Stimulated activated CD4-positive, alpha-beta T cell treated with anti-CD3 and anti-CD28 coated beads, Interleukin-1b, Interleukin-23, amount 100 ng/mL, for 4 hours (primary cell): ENCODE measurements at places on chromosomes 7 and 10.

- DNase-seq, result no peak
These were observed 129.4 kb downstream of the RGS10 start for GRCh38 chr10:119413093-119413453.

DNA sequence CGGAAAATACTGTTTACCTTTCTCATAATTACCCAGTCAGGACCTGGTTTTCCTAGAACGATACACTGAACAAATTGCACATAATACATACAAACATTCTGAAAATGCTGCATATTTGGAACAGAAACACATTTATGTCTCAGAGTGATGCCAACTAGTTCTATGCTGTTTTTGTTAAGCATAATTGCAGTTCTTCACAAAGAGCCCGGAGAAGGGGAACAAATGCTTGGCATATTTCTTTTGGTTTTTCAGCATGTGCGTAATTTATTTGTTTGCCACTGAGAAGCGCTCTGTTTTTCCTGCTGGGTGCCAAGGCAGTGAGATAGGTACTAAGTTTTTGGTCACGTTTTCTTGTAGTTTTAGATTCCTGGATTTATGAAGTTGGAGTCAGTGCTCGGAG, 181.0 kb upstream of the MDFIC start:
- DNase-seq, result no peak

DNA sequence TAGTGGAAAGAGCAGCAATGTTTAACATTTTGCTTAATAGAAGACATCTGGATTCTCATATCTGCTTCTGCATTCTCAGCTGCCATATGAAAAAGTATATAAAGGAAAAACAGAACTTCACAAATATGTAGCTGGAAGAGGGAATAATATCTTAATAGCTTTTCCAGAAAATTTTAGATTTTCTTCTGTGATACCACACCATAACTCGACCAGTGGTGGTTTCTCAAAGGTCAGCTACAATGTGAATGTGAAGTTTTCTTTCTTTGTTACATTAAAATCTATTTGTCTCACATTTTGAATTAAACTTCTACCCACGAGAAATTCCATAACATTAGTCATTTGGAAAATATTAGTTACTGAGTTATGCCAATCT, 339.8 kb downstream of the PARD3 start:
- DNase-seq, result no peak

DNA sequence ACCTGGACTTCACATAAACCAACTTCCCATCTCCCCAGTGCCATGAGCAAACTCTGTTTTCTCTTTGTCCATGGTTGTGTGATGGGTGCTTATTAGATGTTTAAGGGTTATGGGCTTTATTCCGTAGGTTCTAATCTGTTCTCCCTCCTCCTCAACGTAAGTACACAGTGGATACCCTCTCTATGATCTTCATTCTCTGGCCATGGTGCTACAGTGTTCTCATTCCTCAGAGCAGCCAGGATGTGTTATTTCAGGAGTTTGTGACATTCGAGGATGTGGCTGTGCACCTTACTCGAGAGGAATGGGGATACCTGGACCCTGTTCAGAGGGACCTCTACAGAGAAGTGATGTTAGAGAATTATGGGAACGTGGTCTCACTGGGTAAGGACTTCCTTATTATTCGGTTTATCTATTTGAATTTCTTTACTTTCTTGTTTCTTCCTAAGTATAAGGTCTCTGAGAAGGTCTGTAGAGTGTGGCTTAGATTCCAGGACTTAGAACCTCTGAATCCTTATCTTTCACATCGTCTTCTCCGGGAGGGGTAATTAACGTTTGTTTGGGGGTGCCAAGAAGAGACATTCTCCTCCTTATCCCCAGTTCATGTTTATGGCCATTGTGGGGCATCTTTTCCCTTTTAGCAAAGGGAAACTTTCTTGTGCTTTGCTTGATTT, 3.8 kb downstream of the ZNF655 start:
- no peak for DNase-seq

- no peak for DNase-seq
These were observed 114.4 kb upstream of the AOAH start for GRCh38 chr7:36838616-36839225.

DNA sequence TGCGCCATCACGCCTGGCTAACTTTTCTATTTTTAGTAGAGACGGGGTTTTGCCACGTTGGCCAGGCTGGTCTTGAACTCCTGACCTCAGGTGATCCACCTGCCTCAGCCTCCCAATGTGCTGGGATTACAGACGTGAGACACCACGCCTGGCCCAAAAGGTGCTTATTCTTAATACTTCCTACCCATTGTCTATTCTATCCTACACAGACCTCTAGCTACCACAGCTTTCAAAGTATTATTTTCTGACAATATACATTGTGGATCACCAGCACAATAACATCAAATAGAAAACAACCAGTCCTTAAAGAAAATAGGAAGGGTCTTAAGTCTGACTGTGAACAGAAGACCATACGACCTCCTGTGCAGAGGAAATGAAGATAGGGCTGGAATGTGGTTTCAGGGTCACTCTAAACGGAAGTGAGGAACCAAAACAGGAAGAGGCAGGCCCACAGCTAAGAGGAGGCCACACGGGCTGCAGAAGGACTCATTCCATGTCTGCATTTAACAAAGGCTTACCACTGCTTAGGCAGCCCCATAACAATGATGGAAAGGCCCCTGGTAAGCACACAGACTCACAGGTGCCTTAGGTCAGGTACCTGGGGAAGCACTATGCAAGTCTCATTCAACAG, 115.2 kb downstream of the ZFAND4 start:
- no peak for DNase-seq

- no peak for DNase-seq
These were observed 19.5 kb downstream of the CYP3A4 start for GRCh38 chr7:99764478-99764877.

DNA sequence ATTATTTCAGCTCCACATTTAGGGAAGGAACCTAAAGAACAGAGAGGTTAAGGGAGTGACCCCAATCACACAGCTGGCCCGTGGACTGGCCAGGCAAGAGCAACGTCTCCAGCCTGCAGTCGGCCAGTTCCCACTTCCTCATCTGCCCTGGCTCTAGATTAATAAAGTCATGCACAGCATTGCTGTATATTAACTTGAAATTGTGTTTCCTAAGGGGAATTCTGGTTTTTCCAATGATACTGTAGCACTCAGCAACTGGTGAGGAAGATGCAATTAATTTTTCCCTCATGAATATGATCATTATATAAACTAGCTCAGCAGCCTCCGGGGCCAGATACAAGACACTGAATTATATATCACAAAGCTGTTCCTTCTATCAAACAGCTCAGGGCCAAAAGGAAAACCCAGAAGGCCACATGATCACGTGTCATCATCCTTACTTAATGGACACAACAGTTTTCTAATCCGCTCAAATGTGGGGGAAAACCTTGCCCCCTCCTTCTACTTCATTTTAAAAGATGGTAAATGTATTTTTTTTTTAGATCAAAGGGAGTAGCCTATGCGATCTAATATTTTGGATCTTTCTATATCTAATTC, 295.3 kb upstream of the PRKCQ start:
- no peak for DNase-seq

GRCh38 chr10:58755677-58756076, 243.0 kb downstream of the BICC1 start:
- DNase-seq, result no peak

DNA sequence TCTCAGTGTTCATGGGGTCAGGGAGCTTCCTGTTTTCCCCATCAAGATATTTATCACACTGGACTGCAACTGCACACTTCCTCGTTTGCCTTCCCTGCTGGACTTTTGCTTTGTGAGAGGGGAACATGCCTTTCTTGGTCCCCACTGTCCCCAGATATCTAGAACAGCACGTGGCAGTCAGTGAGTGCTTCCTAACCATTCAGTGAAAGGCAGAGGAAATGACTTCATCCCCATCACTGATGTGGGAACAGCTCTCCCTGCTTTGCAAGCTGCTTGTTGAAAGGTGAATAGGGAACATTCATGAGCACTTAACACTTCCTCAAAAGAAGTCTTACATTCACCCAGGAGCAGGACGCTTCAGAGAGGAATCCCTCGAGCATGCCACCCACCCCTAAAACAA, 135.4 kb downstream of the MYOF start:
- no peak for DNase-seq

DNA sequence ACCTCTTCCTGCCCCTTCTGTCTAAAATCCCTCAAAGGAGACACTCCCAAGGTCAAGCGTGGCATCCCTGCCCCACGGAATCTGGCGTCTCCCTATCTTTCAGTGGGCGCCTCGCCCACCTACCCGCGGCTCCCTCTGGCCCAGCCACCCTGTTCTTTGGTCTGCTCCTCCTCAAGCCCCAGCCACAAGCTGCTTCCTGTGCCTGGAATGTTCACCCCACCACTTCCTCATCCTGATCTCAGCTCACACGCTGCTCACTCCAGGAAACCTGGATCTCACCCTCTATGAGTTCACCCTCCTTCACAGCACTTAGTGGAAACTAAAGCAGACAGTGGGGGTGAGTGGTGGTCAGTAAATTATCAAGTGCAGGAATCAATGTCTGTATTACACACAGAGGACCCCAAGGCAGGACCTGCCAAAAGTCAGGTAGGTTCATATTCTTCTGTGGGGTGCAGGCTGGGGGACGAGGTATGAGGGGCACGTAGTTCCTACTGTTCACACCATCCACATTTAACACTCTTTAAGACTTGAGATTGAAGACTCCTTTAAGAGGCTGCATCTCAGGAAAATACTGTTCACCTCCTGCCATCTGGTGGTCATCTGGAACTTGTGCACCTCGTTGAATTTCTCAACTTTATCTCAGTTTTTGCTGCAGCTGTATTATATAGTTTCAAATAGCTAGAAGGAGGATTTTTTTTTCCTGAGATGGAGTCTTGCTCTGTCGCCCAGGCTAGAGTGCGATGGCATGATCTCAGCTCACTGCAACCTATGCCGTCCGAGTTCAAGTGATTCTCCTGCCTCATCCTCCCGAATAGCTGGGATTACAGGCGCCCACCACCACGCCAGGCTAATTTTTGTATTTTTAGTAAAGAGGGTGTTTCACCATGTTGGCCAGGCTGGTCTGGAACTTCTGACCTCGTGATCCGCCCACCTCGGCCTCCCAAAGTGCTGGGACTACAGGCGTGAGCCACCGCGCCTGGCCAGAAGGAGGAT, 166.6 kb downstream of the ARHGAP21 start:
- no peak for DNase-seq

DNA sequence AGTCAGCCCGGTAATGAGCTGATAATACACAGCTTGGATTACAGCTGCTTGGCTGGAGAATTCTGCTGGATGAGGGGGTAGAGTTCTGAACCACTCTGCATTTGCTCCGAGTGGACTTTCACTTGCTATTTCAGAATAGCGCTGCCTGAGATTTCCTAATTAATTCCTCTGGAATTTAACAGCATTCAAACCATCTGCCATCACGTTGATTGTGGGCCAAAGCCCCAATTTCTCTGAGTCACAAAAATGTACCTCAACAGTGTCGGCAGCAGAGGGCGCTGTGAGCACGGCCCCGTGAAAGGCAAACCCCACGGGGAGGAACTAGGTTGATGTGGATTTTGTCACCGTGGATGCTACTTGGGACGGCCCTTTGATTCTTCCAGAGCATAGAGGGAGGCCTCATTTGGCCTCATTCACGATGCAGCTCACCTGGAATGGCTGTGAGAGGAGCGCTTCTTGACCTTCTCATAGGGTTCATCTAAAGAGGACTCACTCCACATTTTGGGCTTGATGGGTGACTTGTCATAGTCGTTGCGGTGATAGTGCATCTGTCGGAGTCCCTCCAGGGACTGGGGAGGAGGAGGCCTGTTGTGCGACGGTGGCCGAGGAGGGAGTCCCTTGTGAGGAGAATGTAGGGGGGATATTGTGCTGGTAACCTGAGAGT, 73.3 kb downstream of the PRPF18 start:
- DNase-seq, result peak; percentile 58

DNA sequence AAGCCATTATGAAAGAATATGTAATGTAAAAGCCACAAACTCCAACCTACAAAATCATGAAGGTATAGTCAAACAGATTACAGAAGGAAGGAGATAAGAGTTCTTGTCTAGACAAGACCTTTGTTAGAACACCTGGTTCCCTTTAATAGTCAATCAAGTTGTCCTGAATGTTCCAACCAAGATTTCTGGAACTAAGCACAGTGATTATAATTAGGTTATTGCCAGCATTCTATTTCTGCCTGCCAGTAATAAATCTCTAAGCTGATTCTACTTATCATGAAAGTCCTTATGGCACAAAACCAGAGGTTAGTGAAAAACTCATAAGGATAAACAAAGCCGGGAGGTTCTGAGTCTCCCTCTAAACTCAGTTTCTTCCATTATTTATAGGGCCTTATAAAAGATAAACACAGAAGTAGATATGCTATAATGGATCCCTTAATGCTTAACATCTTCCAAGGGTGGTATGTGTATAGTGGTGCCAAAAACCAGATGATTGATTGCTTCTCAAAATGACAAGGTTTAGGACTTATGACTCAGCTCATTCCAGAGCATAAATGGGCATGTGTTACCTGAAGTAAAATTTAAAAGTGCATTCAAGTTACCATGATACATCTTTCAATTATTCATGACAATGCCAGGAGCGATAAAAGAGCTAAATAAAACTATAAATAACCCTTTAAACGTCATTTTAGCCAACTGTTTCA, 237.2 kb downstream of the CSTF2T start:
- no peak for DNase-seq

GRCh38 chr10:1299041-1299726, 243.0 kb downstream of the WDR37 start:
- DNase-seq, result no peak

DNA sequence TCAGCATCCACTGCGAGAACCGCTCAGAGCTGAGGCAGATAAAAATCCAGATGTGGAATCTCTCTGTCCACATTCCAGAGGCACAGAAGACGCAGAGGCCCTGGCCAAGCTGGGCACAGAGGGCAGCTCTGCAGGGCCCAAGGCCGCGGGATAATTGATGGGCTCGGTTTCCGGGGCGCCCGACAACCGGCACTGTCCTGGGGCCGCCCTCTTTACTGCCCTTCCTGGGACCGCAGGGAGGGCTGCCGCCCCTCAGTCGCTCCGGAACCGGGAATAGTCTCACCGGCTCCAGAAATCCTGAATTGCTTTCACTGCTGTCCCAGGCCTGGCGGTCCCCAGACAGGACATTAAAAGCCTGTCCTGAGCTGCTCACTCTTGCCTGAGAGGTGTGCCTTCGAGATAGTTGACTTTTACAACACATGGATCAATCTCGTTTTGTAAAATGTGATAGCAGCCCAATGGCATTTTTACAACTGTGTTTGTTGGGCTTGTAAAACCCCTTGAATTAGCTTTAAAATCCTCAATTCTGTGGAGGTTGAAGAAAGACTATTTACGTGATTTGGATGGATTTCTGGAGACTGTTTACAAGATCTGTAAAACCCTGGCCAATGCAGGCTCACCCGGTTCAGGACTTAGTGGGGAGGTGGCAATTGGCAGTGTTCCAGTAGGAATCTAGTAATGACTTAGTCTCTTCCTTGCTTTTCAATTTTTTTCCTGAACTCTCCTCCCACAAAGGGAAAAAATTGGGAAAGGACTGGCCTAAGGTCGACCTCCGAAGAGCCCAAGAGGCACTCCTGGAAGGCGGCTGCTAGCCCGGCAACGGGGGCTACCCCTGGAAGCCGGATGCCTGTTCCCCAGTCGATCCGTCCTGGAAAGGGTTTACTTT, 1.4 kb upstream of the HOXA6 start:
- DNase-seq, result no peak
